ENCODE measurements at places on chromosomes 7 and 10. TPM values are rescaled to one million over a fixed set of nuclear protein-coding genes. Genes with fewer than 3 reads are reported as not detected.

ARHGAP12 gene
- 16.1 TPM for polyA plus RNA-seq

CLRN3 gene
- not detected for polyA plus RNA-seq

UROS gene
- 40.1 TPM for polyA plus RNA-seq

HOGA1 gene
- 0.49 TPM for polyA plus RNA-seq

DGKI gene
- 0.01 TPM for polyA plus RNA-seq

OR13A1 gene
- polyA plus RNA-seq = not detected

CYP2C19 gene
- not detected for polyA plus RNA-seq

SUN3 gene
- polyA plus RNA-seq = not detected

DNA sequence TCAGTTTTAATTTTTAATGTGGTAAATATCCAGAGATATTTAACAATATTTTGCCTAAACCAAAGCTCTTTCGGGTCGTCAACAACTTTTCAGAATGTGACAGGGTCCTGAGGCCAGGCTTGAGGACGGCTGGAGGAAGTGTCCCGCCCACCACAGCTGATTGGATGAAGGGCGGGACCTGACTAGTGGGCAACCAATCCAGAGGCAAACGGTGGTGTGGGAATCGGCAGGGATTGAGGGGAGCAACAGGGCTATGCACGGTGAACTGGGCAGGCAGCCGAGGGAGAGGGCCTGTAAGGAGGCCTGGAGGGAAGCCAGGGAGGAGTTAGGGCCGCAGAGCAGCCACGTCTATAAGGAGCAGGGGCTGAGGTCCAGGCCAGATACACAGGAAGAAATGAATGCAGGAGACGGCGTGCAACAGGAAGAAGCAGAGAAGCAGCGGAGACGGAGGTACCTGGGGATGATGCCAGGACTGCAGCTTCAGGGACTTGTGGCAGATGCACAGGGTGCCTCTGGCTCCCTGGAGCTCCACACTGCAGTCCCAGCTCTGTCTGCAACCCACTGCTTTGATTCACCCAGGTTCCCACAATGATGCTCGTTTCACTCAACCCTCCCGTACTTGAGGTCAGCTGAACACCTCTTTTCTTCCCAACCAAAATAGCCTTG lies 46.1 kb upstream of the ZMIZ1 start:
- DNase-seq = no peak

GRCh38 chr10:118746246-118746645 lies 8.5 kb downstream of the CACUL1 start:
- DNase-seq = no peak

- no peak for DNase-seq
These were observed 27.3 kb upstream of the CRHR2 start for GRCh38 chr7:30709549-30709948.

- no peak for DNase-seq
These were observed 28.7 kb upstream of the CD36 start for GRCh38 chr7:80609751-80610150.

DNA sequence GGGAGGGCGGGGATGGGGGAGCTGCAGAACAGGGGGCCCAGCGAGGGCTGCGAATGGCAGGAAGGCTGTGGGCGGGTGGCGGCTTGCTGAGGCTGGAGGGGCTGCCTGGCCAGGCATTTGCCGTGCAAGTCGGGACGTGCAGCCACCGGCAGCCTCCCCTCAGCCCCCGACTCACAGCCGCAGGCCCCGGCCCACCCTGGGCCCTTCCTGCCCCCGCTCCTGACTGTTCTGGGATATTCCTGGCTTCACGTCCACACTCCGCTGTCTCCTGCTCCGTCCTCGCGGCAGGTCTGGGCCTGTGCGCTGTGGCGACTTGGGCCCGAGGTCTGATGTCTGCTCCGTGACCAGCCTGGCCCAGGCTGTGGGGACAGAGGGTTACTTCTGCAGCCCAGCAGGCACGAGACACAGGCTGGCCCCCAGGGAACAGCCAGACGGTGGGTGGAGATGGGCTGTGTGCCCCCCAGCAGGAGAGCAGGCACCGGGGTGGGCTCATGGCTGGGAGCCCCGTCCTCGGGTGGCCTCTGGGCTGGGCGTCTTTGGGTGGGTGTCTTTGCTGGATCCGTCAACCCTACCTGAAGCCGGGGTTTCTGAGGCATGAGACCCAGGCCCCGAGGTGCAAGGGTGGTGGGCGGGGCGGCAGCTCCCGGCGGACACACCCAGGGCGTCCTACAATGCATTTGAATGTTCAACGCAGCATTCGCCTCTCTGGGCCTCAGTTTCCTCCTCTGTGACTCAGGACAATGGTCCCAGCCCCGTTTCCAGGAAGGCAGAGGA lies 86.5 kb downstream of the FOXL3 start:
- peak; percentile 40 for DNase-seq

- DNase-seq = no peak
These were observed 64.8 kb downstream of the ABLIM1 start for GRCh38 chr10:114593240-114593792.

GRCh38 chr7:157165987-157166386 lies 27.3 kb downstream of the UBE3C start:
- no peak for DNase-seq

DNA sequence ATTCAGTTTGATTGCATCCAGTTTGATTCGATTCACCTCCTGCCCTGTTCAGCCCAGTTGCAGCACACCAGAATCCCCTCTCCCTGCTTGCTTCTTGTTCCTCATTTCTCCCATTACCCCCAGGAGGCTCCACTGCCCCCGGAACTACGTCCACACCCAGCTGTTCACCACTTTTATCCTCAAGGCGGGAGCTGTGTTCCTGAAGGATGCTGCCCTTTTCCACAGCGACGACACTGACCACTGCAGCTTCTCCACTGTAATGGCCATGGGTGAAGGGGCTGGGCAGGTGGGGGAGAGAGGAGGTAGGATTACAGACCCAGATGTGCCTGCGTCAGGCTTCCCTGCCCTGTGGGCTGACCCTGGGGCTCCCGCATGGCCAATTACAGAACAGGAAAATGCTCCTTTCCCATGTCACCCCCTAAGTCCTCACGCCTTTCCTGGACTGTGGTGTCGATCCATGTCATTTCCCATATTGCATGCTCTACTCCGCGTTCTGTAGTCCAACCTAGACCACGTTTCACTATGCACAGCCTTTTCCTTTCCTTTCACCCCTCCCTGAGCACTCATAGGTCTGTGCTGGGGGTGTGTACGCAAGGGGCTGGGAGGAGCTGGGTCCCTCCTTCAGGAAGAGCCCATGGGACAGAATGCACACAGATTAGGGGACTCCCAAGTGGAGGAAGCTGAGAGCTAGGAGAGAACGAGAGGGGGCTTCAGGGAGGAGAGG lies 8.2 kb downstream of the GHRHR start:
- DNase-seq = no peak

DNA sequence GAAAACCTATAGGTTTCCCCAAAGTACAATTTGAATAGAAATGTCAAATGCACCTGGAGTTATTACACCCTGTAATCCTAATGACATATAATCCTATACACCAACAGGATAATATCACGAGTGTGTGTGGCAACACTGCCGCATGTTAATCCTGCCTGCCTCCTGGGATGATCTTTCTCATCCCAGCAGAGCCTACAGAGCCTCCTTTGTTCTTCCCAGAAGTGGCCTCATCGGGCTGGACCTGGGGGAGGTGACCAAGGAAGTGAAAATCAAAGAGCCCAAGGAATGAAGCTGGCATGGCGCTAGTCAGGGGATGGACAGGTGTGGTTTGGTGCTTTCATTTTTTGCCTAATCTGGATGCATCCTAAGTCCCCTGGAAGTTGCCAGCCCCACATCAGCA lies 29.5 kb upstream of the LEP start:
- no peak for DNase-seq

DNA sequence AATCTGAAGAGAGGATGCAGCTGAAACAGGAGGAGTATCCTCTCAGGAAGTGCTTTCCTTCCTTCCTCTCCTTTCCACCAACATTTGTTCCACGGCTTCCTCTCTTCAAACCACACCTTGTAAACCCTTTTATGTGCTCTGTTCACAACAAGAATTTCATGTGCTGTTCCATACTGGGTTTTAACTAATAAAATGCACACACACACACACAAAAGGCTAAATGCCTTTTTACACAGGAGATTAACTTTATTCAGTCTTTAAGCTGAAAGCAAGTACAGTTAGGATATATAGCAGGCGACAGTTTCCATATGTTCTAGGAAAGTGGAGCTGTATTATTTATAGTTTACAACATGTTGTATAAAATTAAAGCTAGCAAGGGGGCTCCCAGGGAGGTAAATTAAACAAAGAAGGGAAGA lies 106.7 kb downstream of the REEP3 start:
- no peak for DNase-seq

- DNase-seq = no peak
These were observed 53.6 kb downstream of the TMEM130 start for GRCh38 chr7:98816241-98816640.

- no peak for DNase-seq
These were observed 129.2 kb downstream of the ADCY1 start for GRCh38 chr7:45703373-45703821.

- DNase-seq = no peak
These were observed 10.0 kb downstream of the CAV1 start for GRCh38 chr7:116534790-116535189.

- peak; percentile 76 for DNase-seq
These were observed 86.9 kb downstream of the CARD11 start for GRCh38 chr7:2956526-2957368.

DNA sequence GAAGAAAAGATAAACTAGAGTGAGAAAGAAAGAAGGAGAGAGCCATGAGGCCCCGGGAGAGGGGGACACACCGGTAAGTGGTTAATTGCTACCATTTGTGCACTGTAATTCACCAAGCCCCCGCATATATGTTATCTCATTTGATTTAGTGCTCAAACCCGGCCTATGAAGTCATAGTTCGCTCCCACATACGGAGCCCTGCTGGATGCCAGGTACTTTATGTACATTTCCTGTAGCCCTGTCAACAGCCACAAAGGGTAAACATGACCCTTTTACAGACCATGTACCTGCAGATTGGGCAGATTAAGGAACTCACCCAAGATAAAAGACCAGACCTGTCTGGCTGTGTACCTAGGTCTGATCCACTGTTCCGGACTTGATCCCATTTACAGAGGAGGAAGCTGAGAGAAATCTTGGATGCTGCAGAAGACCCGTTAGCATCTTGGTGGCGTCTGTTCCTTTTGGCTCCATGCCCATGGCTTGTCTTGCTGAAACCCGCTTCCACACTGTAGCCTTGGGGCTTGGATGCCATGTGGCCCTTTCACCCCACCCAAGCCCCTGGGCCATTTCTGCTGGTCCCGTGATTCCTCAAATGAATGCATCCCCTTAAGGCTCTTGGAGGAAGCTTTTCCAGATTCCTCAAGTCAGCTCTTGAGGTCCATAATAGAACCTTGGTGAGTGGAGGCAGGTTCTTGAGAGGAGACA lies 32.3 kb downstream of the FAM241B start:
- no peak for DNase-seq

DNA sequence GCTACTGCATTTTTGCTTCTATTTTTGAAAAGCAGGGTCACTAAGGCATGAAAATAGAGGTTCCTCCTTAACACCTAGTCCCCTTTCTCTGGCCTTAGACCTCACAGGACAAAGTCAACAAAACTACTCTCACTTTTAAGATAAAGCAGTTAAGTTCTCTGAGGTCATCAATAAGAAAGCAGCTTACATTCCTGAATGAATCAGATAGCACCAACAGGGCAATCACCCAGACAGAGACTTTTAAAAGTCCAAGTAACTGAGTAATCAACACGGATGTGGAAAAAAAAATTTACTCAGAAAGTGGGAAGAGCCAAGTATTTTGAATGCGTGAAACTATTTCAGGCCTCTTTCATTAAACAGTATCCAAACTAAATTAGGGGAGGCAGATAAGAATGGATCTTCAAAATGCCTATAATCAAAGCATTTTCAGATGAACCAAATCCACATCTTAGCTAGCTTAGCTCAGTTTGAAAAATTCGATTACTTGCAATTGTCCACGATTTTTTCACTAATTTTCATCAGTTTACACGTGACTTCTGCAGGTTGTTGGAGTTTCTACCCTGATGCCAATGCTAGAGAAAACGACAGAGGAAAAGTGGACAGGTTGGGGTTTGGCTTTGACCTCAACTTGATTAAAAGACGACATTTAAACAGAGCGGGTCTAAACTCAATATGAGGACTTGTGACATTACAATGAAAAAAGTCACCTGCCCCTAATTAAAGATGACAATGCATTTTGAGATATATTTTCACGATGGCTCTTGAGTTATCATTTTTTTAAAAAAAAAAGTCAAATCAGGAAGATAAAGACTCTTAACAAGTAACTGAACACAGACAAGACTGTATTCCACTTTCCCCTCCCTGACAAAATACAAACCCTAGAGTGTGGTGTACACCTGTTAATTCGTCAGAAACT lies 1.6 kb downstream of the BEND7 start:
- DNase-seq = peak; percentile 30

DNA sequence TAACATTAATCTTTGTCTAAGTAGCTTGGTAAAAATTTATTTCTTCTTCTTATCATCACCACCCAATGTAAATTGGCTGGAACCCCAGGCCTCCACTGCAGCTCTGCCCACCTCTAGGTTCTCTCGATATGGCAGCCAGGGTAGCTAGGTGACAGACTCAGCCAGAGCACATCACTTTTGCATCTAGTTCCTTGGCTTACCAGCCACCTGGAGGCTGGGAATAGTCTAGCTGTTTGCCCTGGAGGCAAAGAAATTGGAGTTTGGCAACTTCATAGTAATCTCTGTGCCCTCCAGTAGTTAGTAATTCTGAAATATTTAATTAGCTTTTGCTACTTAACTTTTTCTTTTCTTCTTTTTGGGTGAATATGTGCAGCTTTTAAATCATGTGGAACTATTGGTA lies 9.4 kb downstream of the IFRD1 start:
- no peak for DNase-seq

DNA sequence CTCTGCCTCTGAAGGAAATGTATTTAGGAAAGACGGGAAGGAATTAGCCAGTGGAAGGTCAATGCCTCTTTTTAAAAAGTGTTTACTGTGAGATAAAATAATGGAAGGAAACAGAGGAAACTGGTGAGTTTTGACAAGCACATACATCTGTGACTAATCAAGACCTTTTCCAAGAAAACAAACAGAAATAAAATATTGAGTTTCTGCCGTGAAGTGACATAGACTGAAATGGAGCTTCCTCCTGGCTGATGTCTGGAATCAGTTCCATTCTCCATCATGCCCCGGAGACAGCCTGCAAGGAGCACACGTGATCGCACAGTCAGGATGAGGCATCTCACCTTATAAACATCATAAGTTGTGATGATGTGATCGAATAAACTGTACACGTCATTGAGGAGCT lies 30.7 kb downstream of the TECTB start:
- no peak for DNase-seq

DNA sequence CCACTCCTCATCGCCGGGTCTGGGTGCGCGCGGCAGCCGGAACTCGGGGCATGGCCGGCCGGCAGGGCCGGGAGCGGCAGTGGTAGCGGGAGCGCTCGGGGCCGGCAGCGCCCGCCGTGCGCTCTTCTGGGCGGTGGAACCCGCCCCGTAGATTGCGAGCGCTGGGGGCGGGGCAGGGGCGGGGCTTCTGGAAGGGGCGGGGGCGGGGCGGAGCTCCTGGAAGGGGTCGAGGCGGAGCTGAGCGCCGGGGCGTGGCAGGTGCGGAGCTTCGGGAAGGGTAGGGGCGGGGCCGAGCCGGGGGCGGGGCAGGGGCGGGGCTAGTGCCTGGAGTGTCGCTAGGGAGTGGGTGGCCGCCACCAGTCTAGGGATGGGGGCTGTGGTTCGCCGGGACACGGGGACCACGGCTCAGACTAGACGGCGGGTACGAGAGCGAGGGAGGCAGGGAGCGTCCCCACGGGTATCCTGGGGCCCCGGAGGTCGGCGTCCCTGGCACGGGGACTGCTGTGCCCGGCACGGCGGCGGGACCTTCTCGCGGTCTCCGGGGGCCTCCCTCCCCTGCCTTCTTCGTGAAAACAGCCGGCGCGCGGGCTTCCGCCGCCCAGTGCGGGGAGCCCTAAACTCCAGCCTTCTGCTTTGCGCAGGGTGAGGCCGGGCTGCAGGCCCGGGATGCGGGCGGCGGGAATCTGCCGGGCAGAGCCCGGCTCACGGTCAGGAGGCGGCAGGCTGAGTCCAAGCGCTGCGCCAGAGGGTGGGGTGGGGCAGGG lies at the start of gene STK32C:
Gene STK32C (minus strand): TSS at position 128 of the 764 bp plus-strand sequence. CDS start 117 bp downstream, at position 11.
- DNase-seq = peak; percentile 25

Measured in keratinocyte (primary cell).